ENCODE measurements at places on chromosomes 3 and 15. TPM values are rescaled to one million over a fixed set of nuclear protein-coding genes. Genes with fewer than 3 reads are reported as not detected.

Gene ADAMTS17
- 0.16 TPM for total RNA-seq

Gene LRTM1
- total RNA-seq = 0.49 TPM

Gene MASP1
- 204 TPM for total RNA-seq

Gene MYRIP
- 0.65 TPM for total RNA-seq

Gene ABHD2
- total RNA-seq = 85.2 TPM

Gene CRBN
- 55.8 TPM for total RNA-seq

Gene GOLGA8O
- 0.97 TPM for total RNA-seq

Gene MEIS2
- total RNA-seq = 80.2 TPM

Gene NR2E3
- not detected for total RNA-seq

Gene NMB
- total RNA-seq = 2.8 TPM

Gene CADPS
- 7.0 TPM for total RNA-seq

Gene SENP8
- 2.3 TPM for total RNA-seq

Gene OR5K2
- total RNA-seq = not detected

Gene TMEM108
- total RNA-seq = not detected

Gene SYNPR
- total RNA-seq = not detected

Gene C3orf85
- total RNA-seq = not detected

Gene CA12
- total RNA-seq = 72.9 TPM

Gene ANKRD34C
- total RNA-seq = not detected

Gene SLITRK3
- not detected for total RNA-seq

Gene INAFM2
- 13.4 TPM for total RNA-seq

Gene ISLR
- 194 TPM for total RNA-seq

Gene CPNE4
- not detected for total RNA-seq

Gene PLXND1
- 238 TPM for total RNA-seq

Gene CPN2
- not detected for total RNA-seq

Gene PGBD4
- 1.6 TPM for total RNA-seq
